OCI-LY7 (cell line): ENCODE measurements at places on chromosomes 5 and 9. TPM values are rescaled to one million over a fixed set of nuclear protein-coding genes. Genes with fewer than 3 reads are reported as not detected.

The C5 gene
- 7.9 and 10.2 TPM in 2 replicates for total RNA-seq

The GALNT12 gene
- total RNA-seq, result 9.7 and 11.5 TPM in 2 replicates

The WNT8A gene
- total RNA-seq, result not detected in 2 replicates

The NR4A3 gene
- 0.46 and 0.74 TPM in 2 replicates for total RNA-seq

The SEMA5A gene
- not detected in 2 replicates for total RNA-seq

The FGF1 gene
- total RNA-seq, result not detected in 2 replicates

The ZNF300 gene
- not detected in 2 replicates for total RNA-seq

DNA sequence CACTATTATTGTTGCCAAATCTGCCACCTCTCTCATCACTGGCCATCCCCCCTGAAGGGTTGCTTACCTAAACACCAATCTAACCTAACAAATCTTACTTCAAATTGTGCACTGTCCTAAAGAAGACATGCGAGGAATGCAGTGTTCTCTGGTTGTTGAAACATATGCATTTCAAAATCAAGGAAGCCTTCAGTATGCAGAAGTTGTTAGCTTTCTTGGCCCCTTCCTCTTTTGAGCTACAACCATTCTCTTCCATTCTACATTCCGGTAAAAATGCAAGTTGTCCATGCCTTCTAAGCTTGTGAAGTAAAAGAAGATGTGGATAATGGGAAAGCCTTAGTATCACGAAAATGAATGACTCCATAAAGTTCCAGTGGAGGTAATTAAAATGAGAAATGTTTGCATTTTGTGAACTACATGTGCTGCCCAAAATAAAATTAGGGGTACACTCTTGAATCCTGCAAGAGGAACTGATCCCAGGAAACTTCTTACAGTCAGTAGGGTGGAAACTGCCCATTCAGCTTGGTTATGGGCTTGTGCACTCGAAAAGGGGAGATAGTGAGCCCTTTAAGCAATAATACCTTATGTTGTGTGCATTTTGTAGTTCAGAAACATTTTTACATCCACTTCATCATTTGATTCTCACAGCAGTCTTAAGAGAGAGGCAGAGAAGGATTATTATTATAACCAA lies 77.6 kb upstream of the ADRB2 start:
- no peak for DNase-seq

GRCh38 chr9:130283539-130284248 lies 18.1 kb downstream of the HMCN2 start:
- no peak for DNase-seq

DNA sequence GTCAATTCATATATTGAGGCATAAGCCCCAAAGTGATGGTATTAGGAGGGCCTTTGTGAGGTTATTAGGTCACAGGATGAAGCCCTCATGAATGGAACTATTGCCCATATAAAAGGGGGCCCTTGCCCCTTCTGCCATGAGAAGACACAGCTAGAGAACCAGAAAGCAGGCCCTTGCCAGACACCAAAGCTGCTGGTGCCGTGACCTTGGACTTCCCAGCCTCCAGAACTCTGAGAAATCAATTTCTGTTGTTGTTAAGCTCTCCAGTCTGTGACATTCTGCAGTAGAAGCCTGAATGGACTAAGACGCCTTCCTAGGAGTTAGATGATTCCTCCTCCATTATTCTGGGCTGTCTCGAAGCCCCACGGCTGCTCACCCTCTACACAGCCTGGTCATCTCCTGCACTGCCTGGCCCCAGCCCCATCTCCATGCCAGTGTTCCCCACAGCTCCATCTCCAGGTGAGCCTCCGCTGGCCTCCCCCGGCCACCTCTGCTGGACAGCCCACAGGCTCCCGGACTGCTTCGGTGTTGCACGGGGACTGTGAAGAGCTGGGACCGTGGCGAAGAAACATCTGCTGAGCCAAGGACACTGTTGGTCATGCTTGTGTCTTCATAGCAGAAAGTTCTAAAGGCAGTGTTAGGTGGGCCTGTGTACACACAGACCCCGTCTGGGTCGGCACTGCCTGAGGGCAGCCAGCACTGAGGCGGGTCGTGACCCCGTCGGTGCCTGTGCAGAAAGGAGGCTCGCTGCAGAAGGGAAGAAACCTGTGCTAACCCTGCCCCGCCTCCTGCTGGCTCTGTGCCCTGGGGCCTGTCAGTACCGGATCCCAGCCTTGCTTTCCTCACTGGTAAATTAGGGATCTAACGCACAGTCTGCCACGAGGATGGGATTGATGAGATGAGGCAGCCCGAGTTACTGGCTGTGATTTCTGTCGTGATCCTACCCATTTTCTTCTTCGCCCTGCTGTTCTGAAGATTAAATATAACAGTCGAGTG lies 55.1 kb upstream of the CNOT6 start:
- DNase-seq, result no peak

DNA sequence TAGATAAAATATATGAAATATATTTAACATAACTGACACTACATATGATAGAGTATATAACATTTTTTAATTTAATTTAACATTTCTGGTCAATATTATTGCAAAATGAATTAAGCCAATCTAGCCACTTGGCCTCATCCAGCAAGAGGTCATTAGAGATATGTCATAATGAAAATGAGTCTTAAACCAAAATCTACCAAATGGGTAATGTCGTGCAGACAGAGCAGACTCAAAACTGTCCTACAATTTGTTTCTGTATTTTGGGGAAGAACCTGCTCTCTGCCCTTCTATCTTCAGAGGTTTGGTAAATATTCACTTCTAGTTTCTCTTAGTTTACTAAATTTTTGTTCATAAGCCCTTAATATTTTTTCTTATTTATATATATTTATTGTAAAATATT lies 61.4 kb downstream of the ARHGEF28 start:
- no peak for DNase-seq

DNA sequence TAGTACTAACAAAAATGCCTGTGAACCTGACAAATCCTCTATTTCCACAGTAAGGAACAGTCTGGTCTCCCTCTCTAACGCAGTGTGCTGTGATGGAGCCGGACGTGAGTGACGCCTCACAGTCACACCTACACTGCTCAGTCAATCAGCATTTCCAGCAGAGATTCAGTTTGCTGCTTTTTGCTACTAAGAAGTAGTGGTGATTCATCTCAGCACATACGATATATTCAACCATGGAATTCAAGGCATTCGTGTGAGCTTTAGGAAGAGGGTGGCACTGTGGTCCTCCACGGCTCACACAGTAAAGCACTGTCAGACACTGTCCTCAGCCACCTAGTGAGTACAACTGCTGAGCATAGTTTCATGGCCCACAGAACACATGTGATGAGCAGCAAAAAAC lies 70.9 kb downstream of the SETX start:
- no peak for DNase-seq

DNA sequence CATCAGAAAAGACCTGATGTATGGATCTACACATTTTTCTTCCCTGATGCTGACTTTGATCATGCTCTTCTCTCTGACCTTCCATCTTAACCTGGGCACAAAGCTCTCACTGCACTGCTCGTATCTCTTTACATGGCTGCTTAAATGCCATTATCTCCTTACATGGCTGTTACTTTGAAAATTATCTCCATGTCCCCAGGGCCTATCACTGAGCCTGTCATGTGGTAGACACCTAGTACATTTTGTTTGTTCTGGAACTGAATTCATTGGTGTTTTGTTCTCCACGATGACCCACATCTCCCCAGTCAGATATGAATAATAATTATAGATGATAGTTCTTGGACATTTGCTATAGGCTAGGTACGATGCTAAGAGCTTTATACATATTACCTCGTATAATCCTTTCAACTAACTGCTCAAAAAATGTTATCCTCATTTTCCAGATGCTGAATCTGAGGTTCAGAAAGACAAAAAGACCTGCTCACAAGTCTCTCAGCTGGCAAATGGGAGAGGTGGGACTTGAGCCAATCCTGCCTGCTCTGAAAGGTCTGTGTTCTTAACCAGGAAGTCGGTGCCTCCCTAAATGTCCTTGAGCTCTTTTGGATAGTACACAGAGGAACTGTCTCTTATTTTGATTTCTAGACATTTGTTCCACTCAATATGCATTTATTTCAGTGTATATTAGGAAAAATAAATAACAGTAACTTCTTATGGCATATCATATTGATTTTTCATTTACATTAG lies 9.8 kb upstream of the CPEB4 start:
- DNase-seq, result no peak

DNA sequence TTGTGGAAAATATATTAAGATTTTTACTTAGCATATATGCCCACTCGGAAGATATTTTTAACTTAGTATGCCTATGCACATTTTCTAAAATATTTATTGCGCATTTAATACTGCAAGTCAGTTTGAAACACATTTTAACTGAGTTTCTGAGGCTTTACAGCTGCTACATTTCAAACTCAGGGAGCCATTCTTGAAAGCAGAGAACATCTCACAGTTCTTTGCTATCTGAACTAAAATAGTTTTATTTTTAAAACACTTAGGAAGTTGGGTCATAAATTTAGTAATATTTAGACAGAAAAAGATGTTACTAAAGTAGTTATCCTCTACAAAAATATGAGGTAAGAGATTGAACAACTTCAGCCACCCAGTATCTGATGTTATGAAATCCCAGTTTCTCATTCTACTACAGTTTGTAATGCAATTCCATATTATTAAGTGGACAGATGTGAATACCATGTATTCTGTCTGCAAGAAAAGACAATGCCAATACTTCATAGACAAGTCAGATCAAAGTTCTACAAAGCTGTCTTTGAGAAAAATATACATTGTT lies 409.9 kb upstream of the EDIL3 start:
- DNase-seq, result no peak

DNA sequence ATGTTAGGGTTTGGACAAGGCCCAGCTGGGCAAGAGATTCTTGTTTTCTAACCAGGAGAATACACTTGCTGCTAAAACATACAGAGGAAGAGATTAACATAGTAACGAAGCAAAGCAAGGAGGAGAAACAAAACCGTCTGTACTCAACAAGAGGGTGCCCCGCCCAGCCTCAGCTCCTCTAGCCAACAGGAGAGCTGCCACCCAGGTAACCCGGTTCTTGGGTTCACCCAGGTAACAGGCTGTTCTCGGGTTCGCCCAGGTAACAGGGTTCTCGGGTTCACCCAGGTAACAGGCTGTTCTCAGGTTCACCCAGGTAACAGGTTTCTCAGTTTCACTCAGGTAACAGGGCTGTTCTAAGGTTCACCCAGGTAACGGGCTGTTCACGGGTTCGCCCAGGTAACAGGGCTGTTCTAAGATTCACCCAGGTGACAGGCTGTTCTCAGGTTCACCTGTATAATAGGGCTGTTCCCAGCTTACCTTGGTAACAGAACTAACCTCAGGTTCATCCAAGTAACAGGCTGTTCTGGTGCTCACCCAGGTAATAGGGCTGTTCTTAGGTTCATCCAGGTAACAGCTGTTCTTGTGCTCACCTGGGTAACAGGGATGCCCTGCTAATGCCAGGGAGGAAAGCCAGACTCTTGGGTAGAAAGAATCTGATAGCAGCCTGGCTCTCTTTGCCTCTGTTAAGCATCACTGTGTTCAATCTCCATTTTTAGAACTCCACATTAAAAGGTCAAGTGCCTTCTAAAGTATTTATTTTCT lies 271.6 kb downstream of the SYK start:
- DNase-seq, result no peak

DNA sequence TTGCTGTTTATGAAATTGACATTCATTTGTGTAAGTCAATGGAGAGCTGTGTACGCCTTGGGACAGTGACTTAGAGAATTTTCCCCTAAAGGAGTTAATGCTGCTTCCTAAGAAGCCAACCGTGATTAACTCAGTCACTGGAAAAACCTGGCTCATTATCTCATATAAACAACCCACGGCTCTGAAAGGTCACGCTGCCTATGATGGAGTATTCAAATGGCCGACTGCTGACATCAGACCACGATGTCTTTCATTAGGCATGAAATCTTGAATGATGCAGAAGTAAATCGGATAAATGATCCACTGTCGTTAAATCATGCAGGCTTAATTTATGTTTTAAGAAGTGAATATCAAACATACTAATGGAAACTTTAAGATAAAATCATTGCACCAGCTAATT lies 603.7 kb downstream of the RAB3C start:
- no peak for DNase-seq

- no peak for DNase-seq
These were observed 11.6 kb upstream of the ITGA1 start for GRCh38 chr5:52776116-52776515.

DNA sequence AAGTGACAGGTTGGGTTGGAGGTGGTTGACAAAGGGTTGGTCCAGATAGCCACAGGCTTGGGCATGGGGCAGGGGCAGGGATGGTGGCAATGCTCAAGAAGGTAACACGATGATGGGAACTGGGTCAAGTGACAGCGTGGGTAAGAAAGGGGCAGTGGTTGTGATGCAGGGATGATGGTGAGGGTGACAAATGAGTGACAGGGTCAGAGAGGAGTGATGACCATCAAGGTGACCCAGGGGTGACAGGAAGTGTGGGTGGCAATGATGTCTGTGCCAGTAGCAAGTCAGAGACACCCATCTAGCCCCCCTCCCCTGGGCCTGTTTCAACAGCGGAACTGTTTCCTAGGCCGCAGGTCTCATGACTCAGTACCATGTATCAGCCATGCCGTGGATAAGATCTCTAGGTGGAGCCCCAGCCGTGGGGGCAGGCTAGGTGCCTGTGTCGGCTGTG lies 20.5 kb downstream of the AQP3 start:
- no peak for DNase-seq

DNA sequence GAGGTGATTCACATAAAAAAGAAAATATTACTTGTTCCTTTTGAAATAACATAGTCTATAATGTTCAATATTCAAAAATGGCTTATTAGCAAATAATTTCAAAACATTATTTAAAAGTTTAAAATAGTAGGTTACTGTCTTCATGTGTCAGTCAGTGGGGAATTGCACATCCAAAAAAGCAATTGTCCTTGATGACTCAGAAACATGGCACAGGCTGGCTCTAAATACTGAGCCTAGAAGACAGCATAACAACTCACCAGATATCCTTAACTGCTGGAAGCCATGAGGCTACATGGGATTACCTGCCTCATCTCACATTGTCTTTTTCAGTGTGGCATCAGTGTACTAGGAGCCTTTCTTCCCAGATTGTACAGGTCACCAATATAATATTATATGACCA lies 439.5 kb upstream of the RGMB start:
- no peak for DNase-seq
